ENCODE measurements at places on chromosomes 6 and 20.
A peak's percentile ranks its signal among the peaks of the same experiment; 100 is the strongest.

DNA sequence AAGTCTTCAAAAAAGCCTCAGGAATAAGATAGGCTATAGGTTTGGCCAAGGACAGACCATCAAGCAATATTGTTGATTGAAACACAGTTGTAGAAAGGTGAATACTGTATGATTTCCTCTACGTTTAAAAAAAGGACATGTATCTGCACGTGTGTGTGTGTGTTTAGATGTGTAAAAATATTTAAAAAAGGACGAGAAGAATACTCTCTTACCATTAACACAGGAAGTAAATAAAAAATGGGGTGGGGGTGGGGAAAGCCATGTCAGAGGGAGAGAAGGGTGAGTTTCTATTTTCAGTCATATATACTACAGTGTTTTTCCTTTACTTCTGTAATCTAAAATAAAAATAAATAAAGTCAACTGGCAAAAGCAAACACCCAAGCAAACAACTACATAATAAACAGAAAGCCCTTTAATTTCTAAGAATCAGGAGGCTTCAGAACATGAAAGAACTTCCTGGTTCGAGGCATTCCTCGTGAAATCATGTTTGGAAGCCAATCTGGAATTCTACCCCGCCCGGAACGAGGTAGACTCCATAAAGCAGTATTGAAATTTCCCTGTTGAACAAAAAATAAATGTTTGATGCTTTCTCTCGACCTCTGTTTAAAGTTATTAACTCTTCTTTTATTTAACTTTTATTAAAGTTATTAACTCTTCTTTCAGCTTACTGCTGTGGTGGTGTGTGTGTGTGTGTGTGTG is 158.1 kb upstream of the ZNF217 start:
- DNase-seq = peak; percentile 86

- DNase-seq = no peak
Observed at GRCh38 chr6:129416337-129416990, 293.5 kb downstream of the ARHGAP18 start.

- DNase-seq = no peak
Observed at GRCh38 chr6:53544217-53544469, 758 bp downstream of the GCLC start.

- DNase-seq = no peak
Observed at GRCh38 chr20:47724396-47724795, 60.9 kb downstream of the SULF2 start.

DNA sequence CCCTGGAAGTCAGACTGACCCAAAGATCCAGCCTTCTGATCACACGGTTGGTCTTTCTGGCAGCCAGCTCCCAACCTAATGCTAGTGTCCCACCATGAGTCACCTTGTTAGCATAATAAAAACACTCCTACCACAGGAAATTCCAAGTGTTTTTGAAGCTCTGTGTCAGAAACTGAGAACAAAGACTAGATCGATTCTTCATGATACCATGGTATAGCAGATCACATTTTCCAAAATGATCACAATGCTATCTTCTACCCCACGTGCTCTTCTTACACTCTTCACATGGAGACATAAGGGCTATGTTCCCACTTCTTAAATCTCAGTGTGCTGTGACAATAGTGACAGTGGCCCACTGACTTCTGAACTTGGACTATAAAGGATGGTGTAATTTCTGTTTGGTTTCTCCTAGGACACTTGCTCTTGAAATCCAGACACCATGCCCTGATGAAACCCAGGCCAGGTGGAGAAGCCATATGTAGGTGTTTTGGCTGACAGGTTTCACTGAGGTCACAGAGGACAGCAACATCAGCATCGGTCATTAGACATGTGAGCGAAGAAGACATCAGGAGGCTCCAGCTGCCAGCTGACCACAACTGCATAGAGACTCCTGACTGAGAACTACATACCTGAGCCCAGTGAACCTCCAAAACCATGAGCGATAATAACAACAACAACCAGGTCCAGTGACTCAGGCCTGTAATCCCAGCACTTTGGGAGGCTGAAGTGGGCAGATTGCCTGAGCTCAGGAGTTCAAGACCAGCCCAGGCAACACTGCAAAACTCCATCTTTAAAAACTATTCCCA is 57.5 kb downstream of the MKKS start:
- no peak for DNase-seq

GRCh38 chr6:35415065-35415891 is 36.9 kb upstream of the FANCE start:
- no peak for DNase-seq

GRCh38 chr6:135215160-135215559 is 34.1 kb downstream of the MYB start:
- no peak for DNase-seq

- DNase-seq = no peak
Observed at GRCh38 chr20:60630609-60631008, 621.5 kb upstream of the CDH4 start.

DNA sequence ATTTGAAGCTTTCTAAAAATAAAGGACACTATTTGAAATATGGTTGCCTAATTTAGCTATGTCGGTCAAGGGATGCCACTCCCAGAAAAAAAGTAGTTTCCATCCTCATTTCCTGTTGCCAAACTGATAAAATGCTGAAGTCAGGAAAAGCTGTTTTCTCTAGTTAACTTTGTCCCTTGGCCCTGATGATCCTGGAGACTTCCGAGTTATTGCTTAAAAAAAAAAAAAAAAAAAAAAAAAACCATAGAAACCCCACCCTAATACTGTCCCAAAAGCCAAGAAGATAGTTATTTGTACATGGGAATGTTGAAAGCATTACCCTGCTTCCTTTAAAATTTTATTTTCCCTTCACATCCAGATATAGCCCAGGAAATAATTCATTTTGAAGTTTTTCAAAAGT is 236.7 kb downstream of the SOD2 start:
- DNase-seq = no peak

DNA sequence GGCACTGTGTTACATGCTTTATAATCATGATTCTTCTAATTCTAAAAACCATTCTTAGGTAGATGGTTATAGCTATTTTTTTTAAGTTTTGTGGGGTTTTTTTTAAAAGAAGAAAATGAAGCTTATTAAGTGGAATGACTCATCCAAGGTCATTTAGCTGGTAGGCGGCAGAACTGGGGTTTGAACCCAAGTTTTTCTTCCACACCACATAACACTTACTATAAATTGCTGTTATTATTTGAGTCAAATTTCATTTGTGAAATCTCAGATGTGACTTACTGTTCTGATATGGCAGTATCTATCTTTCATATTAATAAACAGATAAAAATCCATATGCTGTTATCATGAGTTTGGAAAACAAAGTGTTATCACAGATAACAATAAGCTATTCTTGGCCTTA is 10.4 kb upstream of the COL10A1 start:
- DNase-seq = no peak

DNA sequence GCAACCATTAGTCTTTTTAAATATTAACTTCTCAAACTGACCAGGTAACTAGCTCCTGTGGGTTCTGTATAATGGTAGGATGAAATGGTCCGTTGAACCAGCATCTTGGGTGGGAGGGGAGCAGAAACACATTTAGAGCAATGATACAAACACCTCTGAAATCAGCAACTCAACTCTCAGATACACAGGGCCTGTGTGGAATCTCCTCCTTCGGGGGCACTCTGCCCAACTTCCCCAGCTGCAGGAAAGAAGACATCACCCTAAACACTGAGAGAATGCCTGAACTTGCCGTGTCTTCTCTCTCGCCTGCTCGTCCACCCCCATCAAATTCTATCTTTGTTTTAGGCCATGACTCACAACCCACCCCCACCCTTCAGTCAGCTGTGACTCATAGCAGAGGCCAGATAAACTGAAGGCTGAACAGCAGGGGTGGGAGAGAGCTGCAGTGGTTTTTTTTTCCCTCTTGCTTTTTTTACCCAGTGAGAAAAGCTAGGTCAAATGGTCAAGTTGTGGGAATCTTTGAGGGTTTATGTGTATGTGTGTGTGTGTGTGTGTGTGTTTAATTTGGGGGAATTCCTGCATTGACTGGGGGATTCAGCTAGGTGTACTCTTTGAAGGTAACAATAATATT is 593.4 kb upstream of the JAG1 start:
- peak; percentile 79 for DNase-seq

DNA sequence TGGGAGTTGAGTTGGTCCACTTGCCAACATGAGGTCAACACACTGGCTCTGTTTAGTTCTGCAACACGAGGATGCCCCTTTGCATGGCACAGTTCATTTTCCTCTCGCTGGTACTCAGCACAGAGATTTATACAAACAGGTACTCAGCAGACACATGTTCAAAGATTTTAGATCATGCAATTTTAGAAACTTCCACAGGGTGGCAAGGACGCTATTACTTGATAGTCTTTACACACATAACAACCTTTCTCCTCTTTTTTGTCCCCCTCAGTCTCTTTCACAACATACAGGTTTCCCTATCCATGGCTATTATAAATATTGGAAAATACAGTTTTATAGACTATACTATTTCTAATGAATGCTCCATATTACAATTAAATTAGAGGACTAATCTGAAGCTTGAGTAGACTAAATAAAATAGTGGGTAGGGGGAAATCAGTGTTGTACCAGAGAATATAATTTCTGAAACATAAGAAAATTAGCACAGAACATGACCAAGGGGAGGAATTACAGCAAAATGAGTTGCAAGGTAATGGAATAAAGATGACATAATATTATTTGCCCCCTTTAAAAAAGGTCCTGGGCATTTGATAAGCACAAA is 331.8 kb upstream of the BTBD3 start:
- no peak for DNase-seq

DNA sequence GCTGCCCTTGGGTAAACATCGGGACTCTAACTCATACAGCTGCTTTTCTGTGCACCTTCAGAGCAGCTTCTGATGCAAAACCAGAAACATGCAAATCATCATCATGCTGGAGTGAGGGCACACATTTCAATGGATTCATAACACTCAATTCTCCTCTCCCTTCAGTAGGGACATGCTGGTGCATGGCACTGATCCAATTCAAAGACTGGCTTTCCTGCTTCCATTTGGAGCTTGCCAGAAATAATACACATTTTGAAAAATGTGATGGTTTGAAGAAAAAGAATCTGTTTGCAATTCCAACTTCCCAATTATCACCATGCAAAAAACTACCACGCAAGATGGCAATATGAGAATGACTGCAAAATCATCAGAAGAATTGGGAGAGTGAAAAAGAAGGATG is 65.2 kb upstream of the PDE10A start:
- DNase-seq = no peak

DNA sequence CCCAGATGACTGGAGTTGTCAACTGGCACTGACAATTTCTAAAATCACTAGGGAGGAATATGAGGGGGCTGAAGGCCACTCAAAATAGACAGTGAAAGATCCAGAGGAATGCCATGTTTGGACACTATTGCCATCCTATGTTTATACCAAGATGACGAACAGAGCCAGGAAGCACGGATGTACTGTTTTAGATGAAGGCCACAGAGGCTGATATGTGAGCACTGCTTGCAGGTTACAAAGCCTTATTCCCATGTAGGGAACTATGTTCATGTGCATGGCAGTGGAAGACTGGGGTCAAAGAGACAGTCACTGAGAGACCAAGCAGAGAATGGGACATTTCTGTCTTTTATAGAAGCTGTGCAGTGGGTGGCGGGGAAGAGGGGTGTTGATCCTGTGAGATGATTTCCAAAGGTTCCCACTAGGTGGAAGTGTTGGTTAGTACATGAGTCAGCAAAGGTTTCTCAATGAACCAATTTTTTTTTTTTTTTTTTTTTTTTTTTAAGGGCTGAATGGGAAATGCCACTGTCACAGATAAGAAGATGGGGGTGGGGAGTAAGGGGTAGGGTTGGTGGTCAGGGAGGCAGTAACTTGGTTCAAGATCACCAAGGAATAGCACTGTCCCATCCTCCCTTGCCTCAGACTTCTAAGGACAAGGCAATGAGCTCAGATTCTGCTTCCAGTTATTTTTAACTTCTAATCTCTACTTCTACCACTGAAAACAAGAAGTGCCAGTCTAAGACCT is 46.7 kb upstream of the MOCS1 start:
- no peak for DNase-seq

GRCh38 chr20:51447097-51447764 is 95.3 kb downstream of the NFATC2 start:
- DNase-seq = no peak

GRCh38 chr6:163720005-163720404 is 305.5 kb downstream of the QKI start:
- no peak for DNase-seq

DNA sequence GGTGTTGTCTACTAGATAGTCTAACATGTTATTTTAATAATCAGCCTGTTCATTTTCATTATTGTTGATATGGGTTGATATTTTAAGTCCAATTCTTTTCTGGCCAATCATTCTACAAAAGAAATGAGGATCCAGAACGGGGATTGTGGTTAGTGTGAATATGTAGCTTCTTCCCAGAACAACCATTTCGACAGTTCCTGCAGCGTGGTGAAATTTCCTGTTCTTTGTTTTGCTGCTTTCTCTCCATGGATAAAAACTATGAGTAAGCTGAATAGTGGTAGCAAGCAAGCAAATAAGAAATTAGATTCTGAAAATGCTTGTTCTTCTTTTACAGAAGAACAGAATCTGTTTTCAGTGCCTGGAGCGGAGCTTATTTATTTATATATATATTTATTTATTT is 65.5 kb upstream of the F13A1 start:
- DNase-seq = no peak
